GM23338 (cell line): ENCODE measurements at places on chromosomes 4 and X. TPM values are rescaled to one million over a fixed set of nuclear protein-coding genes. Genes with fewer than 3 reads are reported as not detected.

DNA sequence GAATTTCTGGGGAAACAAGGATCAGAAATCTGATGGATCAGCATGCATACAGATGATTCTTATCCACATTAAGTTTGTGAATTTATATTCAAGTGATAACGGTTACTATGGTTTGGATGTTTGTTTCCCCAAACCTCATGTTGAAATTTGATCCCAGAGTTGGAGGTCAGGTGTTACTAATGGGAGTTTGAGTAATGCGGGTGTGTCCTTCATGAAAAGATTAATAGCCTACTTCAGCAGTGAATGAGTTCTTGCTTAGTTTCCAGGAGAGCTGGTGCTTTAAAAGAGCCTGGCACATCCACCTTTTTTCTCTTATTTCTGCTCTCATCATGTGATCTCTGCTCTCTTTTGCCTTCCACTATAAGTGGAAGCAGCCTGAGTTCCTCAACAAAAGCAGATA lies 712.4 kb downstream of the IL1RAPL1 start:
- no peak overlapping the region for H3K4me3 ChIP-seq
- peaks cover 13% of the 10 kb centered on the region for H3K4me1 ChIP-seq
- H3K36me3 ChIP-seq = no peaks in the 10 kb centered on the region
- no peak overlapping the region for H3K27ac ChIP-seq
- no peaks in the 10 kb centered on the region for H3K27me3 ChIP-seq
- no peak for DNase-seq

DNA sequence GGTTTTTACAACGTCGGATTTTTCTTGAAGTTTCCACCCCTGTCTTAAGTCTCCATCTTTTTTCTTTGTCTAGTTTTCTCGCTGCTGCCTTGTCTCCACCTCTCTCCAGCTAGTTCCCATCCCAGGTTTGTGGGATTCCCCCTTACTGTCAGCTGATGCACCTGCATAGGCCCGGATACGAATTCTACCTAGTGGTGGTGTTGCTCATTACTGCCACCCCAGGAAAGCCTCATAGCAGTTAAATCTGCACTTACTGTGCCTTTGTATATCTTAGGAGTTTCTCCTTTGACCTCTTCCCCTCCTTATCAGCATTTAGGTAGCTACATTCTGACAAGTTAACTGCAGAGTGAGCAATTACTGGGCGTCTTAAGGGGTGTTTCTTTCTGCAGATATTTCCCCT lies 1693.1 kb upstream of the TENM3 start:
- no peaks in the 10 kb centered on the region for H3K4me1 ChIP-seq
- no peaks in the 10 kb centered on the region for H3K27me3 ChIP-seq
- DNase-seq = peak; percentile 17
- H3K4me3 ChIP-seq = no peak overlapping the region
- no peak overlapping the region for H3K27ac ChIP-seq

DNA sequence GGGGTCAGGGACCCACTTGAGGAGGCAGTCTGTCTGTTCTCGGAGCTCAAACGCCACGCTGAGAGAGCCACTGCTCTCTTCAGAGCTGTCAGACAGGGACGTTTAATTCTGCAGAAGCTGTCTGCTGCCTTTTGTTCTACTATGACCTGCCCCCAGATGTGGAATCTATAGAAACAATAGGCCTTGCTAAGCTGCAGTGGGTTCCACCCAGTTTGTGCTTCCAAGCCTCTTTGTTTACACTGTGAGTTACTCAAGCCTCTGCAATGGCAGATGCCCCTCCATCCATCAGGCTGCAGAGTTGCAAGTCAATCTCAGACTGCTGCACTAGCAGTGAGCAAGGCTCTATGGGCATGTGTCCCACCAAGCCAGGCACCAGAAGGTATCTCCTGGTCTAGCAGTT lies 158.1 kb downstream of the DTHD1 start:
- no peaks in the 10 kb centered on the region for H3K27me3 ChIP-seq
- no peaks in the 10 kb centered on the region for H3K4me1 ChIP-seq
- H3K36me3 ChIP-seq = no peaks in the 10 kb centered on the region
- DNase-seq = no peak
- H3K27ac ChIP-seq = no peak overlapping the region
- H3K4me3 ChIP-seq = no peak overlapping the region

Gene SULT1B1
- not detected in 2 replicates for total RNA-seq

Gene SORBS2
- total RNA-seq = 17.8 and 24.6 TPM in 2 replicates

Gene CACNA1F
- total RNA-seq = 0.35 and 0.90 TPM in 2 replicates

DNA sequence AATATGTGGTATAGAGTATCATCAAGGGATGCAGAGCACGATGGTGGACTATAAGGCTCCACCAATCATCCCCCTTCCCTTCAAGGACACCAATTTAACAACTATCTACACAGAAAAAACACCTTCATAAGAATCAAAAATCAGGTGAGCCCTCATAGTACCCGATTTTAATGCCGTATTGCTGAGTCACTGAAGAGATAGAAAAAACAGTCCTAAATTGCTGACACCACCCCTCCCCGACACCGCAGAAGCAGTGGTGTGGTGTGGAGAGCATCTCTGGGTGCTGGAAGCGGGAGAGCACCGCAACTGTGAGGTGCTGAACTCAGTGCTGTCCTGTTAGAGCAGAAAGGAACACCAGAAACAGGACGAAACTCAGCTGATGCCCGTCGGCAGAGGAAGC lies 49.3 kb downstream of the ABCB7 start:
- H3K27ac ChIP-seq = no peak overlapping the region
- DNase-seq = no peak
- no peak overlapping the region for H3K4me3 ChIP-seq
- H3K36me3 ChIP-seq = no peaks in the 10 kb centered on the region

DNA sequence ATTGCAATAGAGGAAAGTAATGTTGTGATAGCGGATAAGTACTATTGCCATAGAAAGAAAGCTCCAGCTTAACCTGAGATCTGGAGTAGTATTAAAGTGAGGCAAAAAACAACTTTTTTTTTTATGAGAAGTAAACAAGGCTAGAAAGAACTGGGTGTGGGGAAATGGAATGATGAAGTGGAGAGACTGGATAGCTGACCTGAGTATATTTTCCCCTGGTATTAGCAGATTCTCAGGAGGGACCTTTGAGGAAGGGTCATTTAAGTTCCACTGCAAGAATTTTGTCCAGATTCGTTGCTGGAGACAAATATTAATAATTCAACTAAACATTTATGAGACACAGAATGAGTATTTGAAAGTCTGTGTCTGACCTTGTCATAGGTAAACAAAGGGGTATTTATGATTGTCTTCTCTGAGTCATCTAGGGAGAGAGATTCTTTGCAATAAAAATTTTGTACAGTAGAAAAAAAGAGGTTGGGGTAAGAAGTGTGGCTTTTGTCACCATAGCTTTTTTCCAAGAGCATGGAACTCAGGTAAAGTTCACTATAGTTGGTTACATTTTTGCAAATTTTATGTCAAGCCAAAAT lies 2095.9 kb downstream of the ARAP2 start:
- 0 out of 2 replicates have a peak, but pooled peaks cover 4% of the 10 kb centered on the region for H3K4me1 ChIP-seq
- no peak for DNase-seq
- no peaks in the 10 kb centered on the region for H3K36me3 ChIP-seq
- no peak overlapping the region for H3K4me3 ChIP-seq

DNA sequence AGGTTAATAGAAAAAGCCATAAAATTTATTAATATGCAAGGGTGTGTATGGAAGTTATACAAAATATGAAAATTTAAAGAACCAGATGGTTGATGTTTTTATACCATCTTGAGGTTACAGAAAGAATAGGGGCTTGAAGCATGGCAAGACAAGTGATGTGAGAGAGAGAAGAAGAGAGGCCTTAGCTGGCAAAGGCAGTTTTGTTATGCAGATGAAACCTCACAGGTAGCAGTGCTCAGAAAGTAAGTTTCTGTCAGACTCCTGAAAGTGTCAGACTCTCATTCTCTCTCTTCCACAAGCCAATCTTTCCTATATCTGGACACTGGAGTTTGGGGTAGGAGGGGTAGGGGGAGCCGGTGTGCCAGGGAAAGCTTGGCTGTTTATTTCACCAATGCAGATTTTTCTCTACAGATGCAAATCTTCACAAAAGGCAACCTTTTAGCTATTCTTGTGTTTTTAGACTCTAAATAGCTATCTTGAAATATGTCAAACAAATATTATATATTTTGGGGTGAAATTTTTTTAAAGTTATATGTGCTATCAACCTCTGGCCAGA lies 124.5 kb downstream of the CFAP299 start:
- peak overlapping the region; percentile 14; the same call in 1 of the 2 replicates for H3K27ac ChIP-seq
- DNase-seq = peak; percentile 58
- H3K4me1 ChIP-seq = peaks cover 39% of the 10 kb centered on the region
- no peak overlapping the region for H3K4me3 ChIP-seq
- H3K27me3 ChIP-seq = no peaks in the 10 kb centered on the region
